Left ventricle myocardium inferior (tissue), 1 donor: ENCODE measurements at places on chromosomes 7 and 10.

GRCh38 chr10:46052057-46052790, 6.2 kb upstream of the MSMB start:
- DNase-seq: no peak

DNA sequence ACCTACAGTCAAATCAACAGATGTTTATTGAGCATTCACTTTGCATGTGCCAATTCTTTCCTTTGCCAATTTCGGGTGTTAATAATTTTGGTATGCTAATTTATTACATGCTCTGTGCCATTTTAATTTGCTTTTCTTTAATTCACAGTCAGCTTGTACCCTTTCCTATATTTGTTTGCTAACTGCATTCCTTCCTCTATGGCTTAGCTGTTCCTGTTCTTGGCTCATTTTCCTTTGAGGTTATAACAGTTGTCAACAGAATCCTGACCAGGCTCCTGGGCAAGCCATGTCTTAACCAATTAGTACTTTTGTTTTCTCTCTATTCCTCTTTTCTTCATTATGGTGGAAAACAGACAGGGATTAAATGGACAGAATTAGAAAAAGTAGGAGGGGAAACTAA, 73.6 kb upstream of the RPA3 start:
- no peak for DNase-seq

- DNase-seq: peak; percentile 35
These were observed 304.6 kb downstream of the PRPF18 start for GRCh38 chr10:13891128-13892000.

DNA sequence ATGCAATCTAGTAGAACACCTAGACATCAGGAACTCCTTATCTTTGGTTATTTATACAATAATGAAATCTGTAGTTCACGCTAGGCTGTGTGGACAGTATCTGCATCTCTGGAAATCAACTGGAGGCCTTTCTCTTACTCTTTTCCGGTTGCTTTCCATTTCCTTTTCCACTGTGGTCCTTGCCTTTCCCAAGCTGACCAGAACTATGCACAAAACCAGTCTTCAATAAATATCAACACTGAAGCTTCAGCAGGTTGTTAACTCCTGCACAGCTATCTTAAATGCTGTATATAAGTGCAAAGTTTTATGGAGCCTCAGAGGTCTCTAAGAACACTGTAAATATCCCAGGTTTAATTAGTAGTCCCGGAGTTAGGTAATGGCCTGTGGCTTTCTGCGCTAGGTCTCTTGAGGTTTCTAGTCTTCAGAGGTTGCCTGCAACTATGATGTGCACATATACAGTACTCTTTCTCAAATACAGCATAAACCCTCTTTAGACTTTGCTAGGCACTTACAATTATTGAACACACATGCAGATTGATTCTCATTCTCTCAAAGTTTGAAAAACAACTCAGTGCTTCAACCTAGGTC, 2.4 kb downstream of the KLLN start:
- no peak for DNase-seq

DNA sequence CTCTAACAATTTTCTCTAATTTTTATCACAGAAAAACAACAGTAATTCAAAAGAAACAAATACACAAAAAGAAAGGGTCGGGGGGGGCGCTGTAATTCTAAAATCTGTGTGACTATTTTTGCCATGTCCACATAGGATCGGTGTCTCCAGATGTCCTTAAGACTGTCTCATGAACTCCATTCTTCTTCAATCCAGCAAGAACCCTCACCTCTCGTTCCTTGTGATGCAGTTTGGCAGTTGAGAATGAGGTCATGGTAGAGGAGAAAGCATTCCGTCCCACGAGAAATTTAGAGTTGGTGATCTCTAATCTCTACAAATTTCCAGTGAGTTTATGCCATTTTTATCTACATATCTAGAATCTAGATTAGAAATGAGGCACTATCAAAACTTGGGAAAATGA, 394.7 kb downstream of the TFEC start:
- DNase-seq: no peak

- DNase-seq: no peak
These were observed 131.8 kb downstream of the SH2D4B start for GRCh38 chr10:80669485-80669884.

- no peak for DNase-seq
These were observed 332.9 kb downstream of the PTEN start for GRCh38 chr10:88196291-88196690.

- no peak for DNase-seq
These were observed 5.7 kb downstream of the DLX5 start for GRCh38 chr7:97018791-97019531.

DNA sequence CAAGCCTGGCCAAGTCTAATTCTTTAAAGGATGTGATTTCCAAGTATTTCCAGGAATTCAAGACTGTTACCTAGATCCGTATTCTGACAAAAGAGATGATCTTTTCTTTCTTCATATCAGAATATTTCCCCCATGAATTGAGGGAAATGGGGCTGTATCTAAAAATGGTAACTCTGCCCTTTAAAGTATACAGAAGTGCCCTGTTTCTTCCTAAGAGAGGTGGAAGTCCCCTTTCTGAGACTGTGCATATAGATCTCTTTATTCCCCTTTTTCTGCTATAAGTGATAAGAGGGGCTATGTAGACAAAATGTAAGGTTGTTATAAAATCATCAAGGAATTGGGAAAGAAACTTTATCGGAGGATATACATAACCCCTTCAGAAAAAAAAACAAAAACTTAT, 287.1 kb upstream of the KAT6B start:
- no peak for DNase-seq

GRCh38 chr10:132027423-132027983, 38.2 kb upstream of the JAKMIP3 start:
- no peak for DNase-seq

DNA sequence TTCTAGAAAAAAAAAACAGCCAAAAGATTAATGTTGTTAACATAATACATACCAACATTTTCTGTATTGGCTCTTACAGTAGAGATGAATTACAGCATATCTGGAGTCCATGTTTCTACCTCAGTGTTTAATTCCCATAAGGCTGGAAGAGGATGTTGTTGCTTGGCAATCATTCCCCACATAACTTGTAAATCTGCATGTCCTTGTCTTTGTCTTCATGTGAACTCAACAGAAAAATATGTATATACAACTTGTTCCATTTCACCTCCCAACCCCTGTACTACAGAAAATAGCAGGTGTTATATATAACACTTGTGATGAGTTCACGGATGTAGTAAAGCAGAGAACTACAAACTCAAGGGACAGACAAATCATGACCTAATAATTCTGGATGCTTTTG, 160.9 kb upstream of the SEMA3C start:
- DNase-seq: no peak

DNA sequence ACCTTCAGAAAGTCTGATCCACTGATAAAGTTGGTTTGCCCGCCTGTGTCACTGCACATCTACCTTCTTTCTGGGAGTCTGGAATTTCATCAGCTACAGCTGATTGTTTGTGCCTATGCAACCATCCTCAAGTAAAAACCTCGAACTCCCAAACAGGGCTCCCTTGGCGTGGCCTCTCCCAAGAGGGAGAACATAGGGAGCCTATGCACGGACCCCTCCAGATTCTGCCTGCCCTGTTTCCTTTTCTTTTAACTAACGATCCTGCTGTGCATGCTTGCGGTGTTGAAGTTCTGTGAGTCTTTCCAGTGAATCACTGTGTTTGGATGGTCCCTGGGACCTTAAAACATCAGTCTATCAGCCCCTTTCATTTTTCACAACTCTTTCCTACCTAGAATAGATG, 226.9 kb upstream of the SEMA3D start:
- no peak for DNase-seq

DNA sequence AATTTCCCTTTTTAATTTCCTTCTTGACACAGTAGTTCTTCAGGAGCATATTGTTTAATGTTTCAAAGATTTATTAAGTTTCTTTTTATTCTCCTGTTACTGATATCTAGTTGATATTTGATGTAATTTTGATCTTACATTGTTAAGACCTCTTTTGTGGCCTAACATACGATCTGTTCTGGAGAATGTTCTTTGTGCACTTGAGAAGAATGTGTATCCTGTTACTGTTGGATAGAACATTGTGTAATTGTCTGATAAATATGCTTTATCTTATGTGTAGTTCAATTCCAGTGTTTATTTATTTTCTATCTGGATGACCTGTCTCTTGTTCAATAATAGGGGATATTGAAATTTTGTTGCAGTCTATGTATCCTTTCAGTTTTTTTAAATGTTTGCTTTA, 106.7 kb downstream of the ITGB1 start:
- DNase-seq: no peak

- peak; percentile 16 for DNase-seq
These were observed 14.7 kb downstream of the EBF3 start for GRCh38 chr10:129949411-129949810.

DNA sequence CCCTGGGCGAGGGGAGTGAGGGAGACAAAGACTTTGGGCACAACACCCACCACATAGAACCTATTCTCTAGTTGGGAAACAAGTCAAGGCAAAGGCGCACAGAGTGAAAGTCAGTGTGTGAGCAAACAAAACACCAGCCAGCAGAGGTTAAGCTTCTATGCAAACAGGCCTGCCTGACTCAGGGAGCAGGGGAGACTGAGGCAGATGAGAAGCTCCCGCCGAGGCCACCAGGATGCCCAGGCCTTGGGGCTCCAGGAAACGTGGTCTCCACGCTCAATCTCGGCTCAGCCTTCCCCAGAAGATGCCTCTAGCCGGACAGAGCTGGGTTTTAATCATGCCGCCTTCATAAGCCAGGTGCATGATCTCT, 74.1 kb upstream of the KCNMA1 start:
- DNase-seq: no peak

DNA sequence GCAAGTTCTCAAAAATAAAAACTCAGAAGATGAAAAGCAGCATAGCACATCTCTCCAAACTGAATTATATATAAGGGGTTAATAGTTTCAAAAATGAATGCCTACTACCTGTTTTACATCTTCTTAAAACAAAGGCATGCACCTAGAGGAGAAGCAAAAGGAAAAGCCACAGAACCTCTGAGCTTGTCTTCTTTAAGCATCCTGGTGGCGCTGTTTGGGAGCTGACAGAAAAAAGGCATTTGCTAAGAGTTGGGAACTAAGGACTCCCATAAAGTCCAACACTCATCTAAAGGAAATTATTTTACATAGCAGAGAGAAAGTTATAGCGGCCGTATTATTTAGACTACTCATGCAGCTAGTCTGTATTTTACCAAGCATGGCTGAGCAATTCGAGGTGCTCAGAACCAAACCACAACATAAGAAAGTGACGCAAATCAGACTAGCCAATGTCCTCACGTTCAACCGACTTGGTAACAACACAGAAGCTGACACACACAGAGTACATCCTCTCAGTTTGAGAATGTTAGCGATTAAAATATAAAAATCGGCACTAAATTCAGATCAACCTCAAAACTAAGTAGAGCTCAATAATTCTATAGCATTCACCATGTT, 38.8 kb downstream of the PTN start:
- no peak for DNase-seq

DNA sequence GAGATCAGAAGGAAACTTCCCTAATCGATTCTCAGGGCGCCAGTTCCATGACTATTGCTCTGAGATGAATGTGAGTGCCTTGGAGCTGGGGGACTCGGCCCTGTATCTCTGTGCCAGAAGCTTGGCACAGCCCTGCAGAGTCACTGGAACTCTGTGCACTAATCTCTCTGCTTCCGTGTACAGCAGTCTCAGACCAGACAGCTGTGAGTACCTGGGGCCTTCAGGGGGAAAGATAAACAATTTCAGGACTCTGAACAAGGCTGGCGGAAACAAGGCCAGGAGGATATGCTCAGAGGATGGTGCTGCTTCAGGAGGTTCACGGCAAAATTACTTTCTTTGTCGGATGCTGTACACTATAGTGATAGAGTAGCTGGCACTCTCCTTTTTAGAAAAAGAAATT, 131.7 kb upstream of the PRSS58 start:
- no peak for DNase-seq

DNA sequence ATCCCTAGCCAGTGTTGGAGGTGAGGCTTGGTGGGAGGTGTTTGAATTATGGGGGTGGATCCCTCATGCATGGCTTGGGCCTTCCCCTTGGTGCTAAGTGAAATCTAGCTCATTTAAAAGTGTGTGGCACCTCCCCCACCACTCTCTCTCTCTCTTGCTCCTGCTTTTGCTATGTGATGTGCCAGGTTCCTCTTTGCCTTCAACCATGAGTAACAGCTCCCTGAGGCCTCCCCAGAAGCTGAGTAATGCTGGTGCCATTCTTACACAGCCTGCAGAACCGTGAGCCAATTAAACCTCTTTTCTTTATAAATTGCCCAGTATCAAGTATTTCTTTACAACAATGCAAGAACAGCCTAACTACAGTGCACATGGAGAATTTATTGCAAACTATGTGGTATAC, 188.8 kb upstream of the POT1 start:
- no peak for DNase-seq

- no peak for DNase-seq
These were observed 13.8 kb downstream of the PSAP start for GRCh38 chr10:71837098-71837827.

DNA sequence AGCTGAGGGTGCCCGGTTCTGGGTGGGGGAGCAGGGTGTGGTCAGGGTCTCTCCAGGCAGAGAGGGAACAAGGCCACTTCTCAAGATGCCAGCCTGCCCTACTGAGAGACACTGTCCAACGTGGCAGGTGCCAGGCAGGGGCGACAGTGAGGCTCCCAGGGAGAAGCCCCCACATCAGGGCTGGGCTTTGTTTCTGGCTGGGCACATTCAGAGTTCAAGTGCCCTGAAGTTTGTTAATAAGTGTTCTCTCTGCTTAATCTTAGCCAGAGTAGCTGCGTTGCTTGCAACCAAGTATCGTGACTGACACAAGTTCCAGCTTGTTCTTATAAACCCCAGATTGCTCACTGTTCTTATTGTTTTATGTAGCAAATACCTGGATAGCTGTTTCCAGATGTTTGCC, 21.8 kb downstream of the FOXL3 start:
- no peak for DNase-seq

DNA sequence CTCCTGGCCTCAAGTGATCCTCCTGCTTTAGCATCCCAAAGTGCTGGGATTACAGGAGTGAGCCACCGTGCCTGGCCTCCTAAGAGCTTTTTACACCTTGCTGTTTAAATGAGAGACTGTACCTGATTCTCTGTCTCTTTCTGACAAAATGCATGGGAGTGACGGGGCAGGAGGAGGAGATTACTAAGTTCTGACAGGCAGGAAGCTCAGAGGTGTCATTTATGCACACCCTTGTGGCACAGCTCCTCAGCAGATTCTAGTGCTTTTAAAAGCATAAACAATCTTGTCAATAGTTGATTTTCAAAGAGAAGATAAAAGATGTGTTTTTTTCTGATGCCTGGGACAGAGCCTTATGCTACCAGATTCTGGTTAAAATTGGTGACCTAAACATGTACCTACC, 39.7 kb upstream of the STEAP4 start:
- DNase-seq: no peak
